ENCODE measurements at places on chromosomes 3 and 15. TPM values are rescaled to one million over a fixed set of nuclear protein-coding genes. Genes with fewer than 3 reads are reported as not detected.

Gene CORO2B
- total RNA-seq: 16.3 TPM

Gene SAMMSON
- total RNA-seq: not detected

Gene ACAA1
- 89.8 TPM for total RNA-seq

Gene ALCAM
- 115 TPM for total RNA-seq

Gene FBLN2
- 2.1 TPM for total RNA-seq

Gene FOXB1
- not detected for total RNA-seq

Gene BBX
- 71.0 TPM for total RNA-seq

Gene CADM2
- total RNA-seq: 233 TPM

Gene ECE2
- 1.6 TPM for total RNA-seq

Gene PARP15
- total RNA-seq: 0.29 TPM

Gene CLDN16
- not detected for total RNA-seq

Gene C3orf70
- 44.5 TPM for total RNA-seq

All from glutamatergic neuron (in vitro differentiated cells).